ENCODE measurements at places on chromosomes 6 and 20.

- ATAC-seq = no peak
Observed at GRCh38 chr6:39880594-39880993, 53.7 kb downstream of the MOCS1 start.

- no peak for ATAC-seq
Observed at GRCh38 chr6:128395596-128395995, 124.8 kb downstream of the PTPRK start.

DNA sequence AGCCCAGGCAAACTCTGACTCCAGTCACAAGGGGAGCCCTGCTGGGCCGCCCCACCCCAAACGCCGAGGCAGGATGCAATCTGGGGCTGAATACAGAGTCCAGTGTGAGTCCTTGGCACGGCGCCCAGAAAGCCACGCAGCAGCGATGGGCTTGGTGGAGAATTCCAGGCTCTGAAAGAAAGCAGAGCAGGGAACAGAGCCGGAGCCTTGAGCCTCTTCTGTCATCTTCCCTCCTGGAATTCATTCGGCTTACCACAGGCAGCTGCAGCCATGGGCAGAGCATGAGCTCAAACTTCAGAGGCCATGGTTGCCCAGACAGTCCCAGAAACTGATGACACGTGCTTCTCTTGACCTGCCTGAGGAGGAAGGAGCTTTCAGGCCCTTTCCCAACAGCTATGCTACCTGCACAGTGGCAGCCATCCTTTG lies 441.1 kb upstream of the JARID2 start:
- ATAC-seq = no peak

- no peak for ATAC-seq
Observed at GRCh38 chr20:15834857-15835256, 738.4 kb downstream of the KIF16B start.

DNA sequence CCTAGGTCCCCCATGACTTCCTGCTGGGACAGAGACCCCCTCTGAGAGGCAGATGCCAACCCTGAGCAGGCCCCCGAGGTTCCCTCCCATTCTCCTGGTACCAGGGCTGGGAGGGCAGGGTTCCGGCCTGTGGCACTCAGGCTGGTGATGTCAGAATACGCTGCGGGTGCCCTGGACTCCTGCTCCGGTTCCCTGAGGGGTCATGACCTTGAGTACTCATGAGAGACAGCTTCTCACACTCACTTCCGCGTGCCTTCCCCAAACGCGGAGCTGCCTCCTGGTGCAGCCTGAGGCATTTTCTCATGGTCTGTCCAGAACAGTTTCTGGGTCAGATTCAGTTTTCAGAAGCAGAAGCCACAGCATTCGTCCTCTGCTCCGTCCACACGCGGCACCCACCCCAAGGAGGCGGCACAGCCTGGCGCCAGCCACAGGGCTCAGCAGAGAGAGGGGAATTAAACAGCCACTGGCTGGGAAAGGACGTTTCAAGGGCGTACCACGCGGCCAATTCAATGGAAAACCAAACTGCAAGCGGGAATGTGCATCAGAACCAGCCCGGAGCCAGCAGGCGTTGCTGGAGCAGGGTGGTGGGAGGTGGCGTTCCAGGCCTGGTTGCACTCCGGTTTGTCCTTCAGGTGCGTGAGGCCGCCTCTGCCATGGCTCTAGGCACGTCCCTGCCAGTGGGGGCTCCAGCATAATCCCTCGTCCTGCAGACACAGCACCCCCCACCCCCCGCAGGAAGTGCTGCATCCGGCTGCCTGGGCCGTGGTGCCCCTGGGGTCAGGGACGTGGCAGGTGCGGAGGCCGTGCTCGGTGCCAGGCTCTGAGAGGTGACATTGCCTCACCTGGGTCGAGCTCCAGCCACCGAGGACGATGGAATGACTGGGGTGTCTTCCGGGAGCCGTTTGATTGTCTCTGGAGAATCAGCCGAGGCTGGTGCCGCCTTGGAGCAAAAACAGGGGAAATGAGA lies 58.3 kb upstream of the BHLHE23 start:
- ATAC-seq = no peak

DNA sequence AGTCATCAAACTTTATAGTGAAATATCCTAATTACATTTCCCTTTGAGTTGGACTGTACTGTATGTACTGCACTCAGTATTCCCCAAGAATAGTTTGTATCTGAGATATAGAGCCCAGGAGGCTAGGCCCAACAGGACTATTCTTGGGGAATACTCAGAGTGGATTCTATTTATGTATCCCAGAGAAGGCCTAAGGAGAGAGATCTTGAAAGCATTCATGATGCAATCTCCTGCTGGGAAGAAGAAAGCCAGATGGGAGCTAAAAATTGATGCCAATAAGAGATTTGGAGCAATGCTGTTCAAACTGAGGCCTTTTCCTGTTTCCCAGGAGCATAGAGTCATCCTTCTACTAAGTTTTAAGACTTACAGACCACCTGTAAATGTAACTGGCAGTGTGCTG lies 452.1 kb upstream of the PLCB4 start:
- ATAC-seq = no peak

DNA sequence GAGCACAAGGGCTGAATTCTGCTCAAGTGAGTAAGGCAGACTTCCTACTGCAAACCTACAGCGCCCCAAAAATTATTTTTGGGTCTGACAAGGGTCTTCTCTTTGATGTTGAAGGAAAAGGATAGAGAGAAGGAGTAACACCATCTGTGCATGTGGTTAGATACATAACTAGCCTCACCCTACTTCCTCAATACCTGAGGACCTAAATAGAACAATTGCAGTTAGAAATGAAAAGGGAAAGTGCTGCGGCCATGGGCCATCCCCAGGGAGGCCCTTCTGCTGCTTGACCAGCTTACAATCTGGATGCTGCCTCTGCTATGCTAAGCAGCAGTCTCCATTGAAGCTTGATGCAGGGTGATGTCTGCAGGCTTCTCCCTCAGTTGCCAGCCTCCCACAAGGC lies 63.2 kb upstream of the ARMH2 start:
- no peak for ATAC-seq

GRCh38 chr6:154604119-154604518 lies 93.6 kb upstream of the CNKSR3 start:
- no peak for ATAC-seq

DNA sequence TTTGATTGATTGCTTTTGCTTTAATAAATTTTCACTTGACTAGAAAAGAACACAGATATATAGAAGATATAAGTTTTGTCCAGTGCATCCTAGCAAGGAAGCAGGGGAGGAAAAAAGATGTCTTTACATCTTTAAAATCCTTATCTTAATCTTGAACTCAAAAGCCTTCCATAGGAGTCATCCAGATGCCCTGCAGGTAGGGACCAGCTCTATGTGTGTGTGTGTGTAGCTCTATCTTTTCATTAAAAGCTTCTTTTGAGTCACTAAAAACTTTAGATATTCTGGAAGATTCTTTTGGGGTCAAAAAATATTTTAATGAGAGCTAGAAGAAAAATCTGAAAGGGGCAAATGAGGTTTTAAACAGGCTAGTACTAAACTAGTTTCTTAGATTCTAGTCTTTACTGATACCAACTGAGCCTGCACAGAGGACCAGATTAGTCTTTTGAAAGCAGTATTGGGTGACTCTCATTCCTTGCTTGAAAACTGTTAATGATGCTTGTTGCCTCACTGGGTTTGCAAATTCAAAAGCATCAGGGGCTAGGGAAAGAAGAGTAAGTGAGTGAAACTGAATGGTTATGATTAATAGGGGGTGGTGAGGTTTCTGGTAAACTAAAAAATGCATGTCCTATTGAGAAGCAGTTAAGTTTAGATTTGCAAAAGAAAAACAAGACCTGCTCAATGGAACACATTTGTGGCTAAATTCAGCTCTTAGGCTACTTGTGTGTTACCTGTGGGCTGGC lies 40.6 kb upstream of the JAG1 start:
- ATAC-seq = no peak

- no peak for ATAC-seq
Observed at GRCh38 chr6:156718647-156719394, 58.4 kb upstream of the ARID1B start.

DNA sequence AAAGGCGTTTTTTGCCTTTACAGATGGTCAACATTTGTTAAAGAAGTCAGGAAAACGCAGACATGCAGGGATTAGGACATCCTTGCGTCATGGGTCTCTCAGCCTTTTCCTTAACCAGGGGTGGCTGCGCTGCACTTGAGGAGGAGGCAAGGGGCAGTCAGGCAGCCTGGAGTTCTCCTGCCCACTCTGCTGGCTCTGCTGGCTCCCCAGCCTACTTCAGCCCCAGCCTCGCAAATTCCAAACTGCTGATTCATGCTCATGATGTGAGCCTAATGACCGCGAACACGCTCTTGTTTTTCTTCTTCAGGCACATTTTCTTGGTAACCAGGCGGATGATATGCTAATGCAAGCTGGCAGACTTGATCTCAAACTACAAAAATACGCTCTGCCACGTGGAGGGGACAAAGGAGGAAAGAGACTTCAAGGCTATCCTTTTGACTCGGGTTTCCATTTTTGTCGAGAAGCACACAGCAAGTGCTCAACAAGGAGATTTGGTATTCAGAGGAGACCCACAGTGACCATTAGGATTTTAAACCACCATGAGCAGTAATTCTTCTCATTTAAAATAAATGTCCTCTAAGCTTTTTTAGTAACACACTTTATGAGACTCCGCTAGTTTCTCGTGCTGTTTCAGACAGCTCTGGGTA lies 290.3 kb upstream of the STXBP5 start:
- no peak for ATAC-seq

DNA sequence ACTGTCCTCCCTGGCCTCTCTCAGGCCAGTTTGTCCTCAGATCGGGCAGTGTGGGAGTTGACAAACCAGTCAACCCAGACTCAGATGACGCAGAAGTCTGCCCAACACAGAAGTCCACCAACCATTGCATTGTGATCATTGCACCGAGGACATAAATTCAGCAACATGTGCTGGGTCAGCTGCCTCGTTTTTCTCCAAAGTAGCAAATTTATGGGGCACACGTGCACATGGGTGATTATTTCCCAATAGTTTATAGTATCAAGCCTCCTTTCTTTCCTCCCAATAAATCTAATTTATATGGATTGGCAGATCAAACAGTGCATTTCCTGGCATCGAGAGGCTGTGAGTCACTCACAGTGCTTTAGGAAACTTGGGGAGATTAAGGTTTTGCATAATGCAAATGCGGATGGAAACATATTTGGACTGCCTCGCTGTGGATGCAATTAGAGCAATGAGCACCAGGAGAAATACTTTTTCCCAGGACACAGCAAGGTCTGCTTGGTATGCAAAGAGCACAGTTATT lies 413.7 kb upstream of the SULF2 start:
- no peak for ATAC-seq

- no peak for ATAC-seq
Observed at GRCh38 chr6:3648724-3649123, 102.8 kb downstream of the PXDC1 start.

- no peak for ATAC-seq
Observed at GRCh38 chr6:79861023-79861422, 86.3 kb downstream of the ELOVL4 start.

DNA sequence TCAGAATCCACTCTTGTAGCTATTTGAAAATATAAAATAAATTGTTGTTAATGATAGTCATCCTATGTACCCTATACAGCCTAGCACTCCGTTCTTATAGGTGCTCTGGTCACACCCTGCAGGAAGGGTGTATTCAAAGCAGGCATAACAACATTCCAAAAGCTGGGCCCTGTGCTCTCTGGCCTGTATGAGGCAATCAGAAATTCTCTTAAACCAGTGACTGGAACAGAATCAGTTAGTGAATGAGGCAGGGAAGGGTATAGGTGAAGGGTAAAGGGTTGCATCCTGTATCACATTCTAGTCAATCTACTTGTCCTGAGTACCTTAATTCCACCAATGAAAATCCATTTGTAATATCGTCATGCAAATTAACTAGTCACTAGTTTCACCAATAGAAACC lies 154.5 kb upstream of the ZNF217 start:
- no peak for ATAC-seq

Data from activated CD4-positive, CD25-positive, alpha-beta regulatory T cell treated with anti-CD3 and anti-CD28 coated beads, Interleukin-2, amount 50 U/mL, for 24 hours (primary cell).